ENCODE measurements at places on chromosomes 1 and 21.

DNA sequence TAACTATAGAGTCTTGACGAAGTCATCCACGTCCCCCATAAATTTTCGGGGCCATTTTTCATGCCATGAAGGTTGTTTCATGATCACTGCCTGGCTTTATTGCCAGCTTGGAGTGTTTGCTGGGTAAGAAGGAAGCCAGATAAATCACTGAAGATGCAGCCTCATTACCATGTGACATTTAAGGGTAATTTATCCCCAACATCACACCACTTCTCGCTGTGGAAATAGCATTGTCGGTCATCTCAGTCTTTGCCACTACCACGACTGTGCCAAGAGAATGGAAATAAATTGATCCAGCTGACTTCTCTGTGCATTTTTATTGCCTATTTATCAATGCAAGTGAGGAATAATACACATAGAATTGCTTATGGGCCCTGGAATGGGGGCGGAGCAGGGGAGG, 617.9 kb downstream of the AJAP1 start:
- DNase-seq: no peak

- no peak for DNase-seq
These were observed 23.2 kb downstream of the SGIP1 start for GRCh38 chr1:66557157-66557556.

DNA sequence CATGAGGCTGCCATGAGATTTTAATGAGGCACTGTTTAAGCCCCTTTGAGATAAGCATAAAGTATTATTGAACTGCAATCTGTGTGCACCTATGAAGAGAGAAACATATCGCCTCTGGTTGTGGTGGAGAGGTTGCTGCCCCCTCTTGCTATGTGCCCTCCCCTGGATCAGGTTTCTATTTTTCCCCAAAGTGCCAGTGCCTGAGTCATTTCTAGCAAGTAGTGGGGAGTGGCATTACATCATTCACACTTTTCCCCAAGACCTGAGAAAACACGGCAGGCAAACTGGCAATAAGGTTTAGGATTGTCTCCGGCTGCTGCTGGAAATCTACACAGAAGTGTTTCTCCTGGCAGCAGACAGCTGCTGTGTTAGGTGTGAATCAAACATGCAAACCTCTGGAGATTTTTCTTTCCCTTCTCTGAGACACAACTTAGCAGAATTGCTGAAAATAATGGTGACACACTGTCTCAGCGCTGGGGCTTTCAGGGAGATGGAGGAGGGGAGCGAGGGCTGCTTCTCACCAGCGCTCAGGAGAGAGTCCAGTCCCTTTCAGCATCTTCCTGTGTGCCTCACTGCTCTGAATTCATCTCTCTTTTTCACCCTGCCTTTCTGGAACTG, 13.7 kb upstream of the RGS16 start:
- DNase-seq: no peak

DNA sequence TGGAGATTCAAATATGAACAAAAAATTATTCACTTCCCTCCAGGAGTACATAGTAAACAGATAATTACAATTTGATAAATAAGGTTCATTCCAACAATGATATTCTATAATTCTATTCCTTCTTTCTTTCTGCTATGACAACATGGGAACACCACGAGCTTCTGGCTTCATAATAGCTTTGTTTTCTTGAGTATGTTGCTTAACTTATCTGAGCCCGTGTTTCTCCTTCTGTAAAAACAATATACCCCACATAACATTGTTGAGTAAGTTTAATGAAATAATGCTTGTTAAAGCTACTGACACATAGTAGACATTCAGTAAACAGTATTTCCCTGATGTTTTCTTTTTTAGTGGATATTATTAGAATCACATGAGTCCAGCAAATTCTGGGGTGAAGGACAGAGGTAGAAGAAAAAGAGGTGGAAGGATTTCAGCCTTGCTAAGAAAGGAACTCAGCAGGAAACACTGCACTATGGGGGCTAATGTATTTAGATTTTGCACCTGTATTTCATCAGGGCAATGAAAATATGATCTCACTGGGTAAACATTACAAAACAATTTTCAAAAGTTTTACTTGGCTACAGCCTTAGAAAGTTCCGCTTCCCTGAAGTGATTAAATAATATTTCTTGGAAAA, 430.8 kb upstream of the C1orf87 start:
- DNase-seq: no peak

GRCh38 chr1:143665606-143666005, 306.2 kb downstream of the FAM72C start:
- DNase-seq: peak; percentile 36

GRCh38 chr21:45411810-45412206, 6.8 kb downstream of the COL18A1 start:
- no peak for DNase-seq

GRCh38 chr1:67987046-67987799, 63.2 kb downstream of the DIRAS3 start:
- DNase-seq: no peak

- DNase-seq: peak; percentile 55
These were observed 30.0 kb upstream of the S100A7 start for GRCh38 chr1:153490272-153491051.

GRCh38 chr1:182410620-182411273, 10.3 kb upstream of the TEDDM1 start:
- no peak for DNase-seq

GRCh38 chr21:38664841-38665240, 140.9 kb upstream of the ETS2 start:
- DNase-seq: no peak

DNA sequence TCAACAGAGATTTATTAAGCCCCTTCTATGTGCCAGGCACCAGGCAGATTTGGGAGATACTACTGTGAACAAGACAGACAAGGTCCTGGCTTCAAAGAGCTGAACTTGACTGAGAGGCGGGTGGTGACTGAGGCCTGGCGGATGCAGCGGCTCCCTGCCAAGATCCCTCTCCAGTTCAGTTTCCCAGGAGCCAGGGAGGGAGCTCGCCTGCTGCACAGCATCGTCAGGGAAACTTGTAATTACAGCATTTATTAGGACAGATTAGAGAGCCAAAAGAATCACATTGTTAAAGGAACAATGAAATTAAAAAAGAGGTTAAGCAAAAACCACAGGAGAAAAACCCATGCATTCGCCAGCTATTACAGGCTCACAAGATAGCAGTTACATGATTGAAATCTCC, 55.3 kb downstream of the ETS2 start:
- peak; percentile 38 for DNase-seq

- no peak for DNase-seq
These were observed 8.2 kb upstream of the MIXL1 start for GRCh38 chr1:226215239-226215638.

DNA sequence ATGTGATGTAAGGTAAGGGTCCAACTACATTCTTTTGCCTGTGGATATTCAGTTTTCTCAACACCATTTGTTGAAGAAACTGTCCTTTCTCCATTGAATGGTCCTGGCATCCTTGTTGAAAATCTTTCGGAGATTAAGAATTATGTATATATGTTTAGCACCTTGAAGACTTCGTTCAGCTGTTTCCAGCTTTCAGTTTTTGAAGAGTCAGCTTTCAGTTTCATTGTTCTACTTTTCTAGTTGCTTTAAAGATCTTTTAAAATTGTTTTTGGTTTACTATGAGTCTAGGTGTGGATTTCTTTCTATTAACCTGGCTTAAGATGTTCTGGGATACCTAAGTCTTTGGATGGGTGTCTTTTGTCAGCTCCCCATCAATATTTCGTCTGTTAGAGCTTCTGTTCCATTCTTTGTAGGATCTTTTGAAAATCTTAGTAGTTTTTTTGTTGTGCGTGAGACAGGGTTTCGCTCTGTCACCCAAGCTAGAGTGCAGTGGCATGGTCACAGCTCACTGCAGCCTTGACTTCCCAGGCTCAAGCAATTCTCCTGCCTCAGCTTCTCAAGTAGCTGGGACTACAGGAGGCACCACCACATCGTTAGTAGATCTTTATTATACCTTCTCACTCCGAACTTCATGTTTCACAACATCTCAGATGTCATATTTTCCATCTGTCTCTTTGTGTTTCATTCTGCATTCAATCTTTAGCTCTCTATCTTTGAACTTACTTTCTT, 353.5 kb upstream of the B3GALT2 start:
- DNase-seq: no peak

DNA sequence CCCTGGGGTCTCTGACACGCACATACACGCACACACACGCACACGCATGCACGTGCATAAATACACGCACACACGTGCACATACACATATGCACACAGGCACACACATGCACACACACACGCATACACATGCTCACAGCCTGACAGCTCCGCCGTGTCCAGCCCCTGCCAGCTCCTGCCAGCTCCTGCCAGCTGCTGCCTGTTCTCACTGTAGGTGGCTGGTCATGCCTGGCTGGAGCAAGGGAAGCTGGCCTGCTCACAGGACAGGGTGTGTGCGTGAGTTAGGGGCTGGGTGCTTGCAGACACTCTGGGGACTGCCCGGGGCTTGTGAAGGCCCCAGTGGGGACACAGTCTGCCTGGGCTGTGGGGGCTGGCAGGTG, 4.9 kb downstream of the PLCH2 start:
- DNase-seq: no peak

DNA sequence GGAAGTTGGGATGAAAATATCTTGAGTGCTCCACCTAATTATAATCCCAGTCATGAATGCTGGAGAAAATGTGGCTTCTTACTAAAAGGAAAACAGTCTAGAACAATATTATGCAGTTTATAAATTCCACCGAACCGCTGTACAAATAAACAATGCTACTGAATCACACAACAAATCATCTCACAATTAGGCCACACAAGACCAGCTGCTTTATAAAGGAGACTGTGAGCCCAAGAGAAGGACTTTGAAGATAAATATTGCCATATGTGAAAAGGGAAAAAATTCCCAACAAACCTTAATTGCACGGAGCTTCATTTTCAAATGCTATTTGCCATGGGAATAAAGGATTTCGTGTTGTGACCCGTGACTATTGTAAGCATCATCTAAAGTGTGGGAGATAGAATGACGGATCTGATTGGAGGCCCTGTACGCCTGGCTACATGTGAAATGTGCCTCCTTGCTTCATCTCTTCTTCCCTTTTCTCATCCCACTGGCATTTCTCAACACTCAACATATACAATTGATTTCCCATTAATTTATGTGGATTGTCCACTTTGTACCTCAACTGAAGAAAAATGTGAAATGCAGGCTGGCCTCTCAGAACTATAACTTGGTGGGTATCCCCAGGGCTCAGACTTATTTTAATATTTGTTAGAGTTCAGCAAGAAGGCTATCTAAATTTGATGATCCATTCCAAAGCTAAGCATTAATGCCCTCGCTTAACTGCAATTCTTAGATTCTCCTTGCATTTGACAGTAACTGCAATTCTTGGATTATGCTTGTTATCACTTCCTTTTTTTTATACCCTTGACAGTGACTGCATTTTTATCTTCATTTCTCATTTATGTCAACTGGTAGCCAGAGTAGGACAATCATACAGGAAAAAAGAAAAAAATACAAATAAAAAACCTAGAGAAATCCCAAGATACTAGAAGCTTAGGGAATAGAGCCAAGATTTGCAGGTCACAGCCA, 122.3 kb downstream of the TGFB2 start:
- DNase-seq: no peak

- DNase-seq: no peak
These were observed 180.3 kb upstream of the DMRTA2 start for GRCh38 chr1:50603274-50604271.
